ENCODE measurements at places on chromosomes 2 and 18. TPM values are rescaled to one million over a fixed set of nuclear protein-coding genes. Genes with fewer than 3 reads are reported as not detected.

The DPP4 gene
- 2.8 TPM for total RNA-seq

DNA sequence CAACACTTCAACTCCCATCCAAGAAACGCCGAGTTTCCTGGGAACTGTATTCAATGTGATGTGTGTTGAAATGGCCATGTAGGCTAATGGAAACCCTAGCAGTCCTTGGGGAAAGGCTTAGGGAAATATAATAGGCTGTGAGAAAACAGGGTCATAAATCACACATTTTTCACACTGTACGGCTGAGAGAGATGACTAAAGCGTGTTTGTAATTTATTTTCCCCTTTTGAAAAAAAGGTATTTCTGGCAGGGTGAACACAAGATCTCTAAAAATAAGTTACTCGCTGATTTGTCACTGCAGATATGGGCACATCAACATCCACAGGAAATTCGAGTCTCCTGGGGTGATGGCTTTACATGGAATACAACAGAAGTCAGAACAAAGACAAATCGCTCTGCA, 109.6 kb upstream of the ST6GAL2 start:
- no peak for DNase-seq

The SERPINB8 gene
- 2.9 TPM for total RNA-seq

DNA sequence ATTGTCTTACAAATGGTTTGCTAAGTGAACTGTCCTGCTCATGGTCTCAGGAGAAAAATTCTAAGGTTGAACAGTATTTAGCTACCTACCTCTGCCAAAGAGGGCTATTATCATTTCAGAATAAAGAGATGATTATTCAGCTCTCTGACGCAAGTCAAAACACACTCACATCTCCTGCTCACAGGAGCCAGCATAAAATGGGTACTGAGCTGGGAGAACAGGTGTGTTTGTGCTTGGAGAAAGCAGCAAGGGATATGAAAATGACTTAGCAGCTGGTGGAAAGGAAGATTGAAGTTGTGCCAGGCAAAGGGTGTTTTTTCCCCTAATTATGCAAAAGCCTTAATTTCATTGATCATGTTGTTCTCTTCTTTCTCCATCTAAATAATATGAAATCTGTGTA, 47.3 kb upstream of the TANK start:
- no peak for DNase-seq

The FBLN7 gene
- 1.4 TPM for total RNA-seq

DNA sequence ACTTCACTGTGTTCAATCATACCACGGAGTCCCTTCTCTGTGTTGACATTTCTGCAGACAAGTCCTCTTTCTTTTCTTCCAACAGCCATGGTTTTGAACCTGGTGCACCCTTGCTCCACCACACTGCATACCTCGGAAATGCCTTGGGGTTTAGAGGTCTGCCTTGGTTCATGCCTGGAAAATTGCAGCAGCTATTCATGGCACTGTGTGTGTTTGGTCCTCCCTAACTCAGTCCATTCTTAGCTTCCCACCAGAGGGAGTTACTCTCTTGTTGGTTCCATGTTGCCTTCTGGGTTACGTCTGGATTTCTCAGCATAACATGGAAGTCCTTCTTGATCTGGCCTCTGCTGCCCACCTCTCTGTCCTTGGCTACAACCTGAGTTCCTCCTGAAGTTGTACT, 206.0 kb downstream of the FHOD3 start:
- no peak for DNase-seq

The NFATC1 gene
- 5.5 TPM for total RNA-seq

The SDC1 gene
- 22.3 TPM for total RNA-seq

DNA sequence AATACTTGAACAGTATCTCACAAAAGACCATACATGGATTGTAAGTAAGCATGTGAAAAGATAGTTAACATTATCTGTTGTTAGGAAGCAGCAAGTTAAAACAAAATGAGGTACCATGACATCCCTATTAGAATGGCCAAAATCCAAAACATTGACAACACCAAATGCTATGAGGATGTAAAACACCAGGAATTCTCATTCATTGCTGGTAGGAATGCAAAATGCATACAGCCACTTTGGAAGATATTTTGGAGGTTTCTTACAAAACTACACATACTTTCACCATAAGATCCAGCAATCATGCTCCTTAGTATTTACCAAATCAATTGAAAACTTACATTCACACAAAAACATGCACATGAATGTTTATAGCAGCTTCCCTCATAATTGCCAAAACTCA, 30.9 kb upstream of the ICOS start:
- DNase-seq = no peak

The SPDYA gene
- total RNA-seq = 0.52 TPM

The TWIST2 gene
- 0.33 TPM for total RNA-seq

- DNase-seq = peak; percentile 66
These were observed 3.4 kb upstream of the CYP1B1 start for GRCh38 chr2:38079116-38080052.

Data from H9 (cell line).